ENCODE measurements at places on chromosomes 2 and 18.

DNA sequence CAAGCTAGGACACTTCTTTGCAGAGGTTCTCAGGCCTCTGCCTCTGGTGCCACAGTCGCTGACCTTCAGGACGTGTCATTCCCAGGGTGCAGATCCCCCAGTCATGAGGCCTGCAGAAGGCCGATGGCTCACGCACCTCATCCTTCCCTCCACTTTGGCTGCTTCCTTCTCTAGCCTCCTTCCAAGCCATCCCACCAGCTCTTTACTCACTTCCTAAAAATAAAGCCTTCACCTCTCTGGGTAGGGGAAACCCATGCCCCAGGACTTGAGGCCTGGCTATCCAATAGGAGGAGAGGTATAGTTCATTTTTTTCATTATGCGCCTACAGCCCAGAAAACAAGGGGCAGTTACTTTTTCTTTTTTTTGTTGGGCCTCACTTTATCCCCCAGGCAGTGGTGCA is 91.4 kb downstream of the B3GNT2 start:
- DNase-seq, result no peak

DNA sequence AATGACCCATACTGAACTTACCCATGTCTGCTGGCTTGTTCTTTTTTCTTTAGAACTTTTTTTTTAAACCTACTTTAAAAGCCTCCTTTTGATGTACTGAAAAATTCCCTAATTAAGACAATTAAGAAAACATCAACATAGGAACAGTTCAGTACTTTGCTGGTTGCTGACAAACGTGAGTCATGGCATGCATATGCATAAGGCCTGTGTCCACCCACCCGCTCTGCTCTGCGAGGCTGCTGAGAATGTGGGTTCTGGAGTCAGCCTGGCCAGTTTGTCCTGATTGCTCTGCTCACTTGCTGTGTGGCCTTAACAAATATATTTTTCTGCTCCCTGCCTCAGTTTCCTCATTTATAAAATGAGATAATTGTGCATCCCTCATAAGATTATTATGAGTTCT is 27.3 kb downstream of the LAMA3 start:
- DNase-seq, result no peak

GRCh38 chr2:168138901-168139300 is 108.5 kb downstream of the STK39 start:
- no peak for DNase-seq

GRCh38 chr18:45166836-45167551 is 448.3 kb upstream of the SLC14A2 start:
- no peak for DNase-seq

DNA sequence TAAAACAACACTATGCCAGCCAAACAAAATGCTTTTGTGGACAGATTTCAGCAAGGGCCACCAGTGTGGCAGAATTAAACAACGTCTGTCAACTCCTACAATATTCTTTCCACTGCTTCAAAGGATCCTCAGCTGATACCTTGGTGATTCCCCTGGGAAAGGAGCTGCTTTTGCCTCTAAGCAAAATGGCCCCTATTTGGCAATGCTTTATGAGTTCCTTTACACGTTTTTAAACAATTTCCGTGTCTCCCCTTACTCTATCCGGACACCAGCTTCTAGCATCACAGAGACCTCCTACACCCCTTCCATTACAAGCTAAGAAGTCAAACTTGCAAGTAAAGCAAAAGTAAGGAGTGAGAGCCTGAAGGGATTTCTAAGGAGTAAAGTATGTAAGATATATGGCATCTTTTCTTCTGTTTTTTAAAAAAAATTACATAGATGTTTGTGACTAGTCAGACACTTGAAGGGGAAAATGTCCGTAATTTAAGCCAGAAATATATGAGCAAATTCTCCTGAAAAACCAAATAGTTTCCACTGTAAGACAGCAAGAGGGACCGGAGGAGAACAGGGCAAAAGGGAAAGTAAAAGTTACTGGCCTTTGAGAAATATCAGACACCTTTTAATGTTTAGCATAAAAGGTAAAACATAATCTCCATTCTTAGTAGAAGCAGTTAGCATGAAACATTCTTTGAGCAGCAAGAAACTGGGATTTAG is 1.9 kb downstream of the SOS1 start:
- DNase-seq, result no peak

GRCh38 chr2:26846334-26847306 is 1.3 kb upstream of the DPYSL5 start:
- DNase-seq, result peak; percentile 86

DNA sequence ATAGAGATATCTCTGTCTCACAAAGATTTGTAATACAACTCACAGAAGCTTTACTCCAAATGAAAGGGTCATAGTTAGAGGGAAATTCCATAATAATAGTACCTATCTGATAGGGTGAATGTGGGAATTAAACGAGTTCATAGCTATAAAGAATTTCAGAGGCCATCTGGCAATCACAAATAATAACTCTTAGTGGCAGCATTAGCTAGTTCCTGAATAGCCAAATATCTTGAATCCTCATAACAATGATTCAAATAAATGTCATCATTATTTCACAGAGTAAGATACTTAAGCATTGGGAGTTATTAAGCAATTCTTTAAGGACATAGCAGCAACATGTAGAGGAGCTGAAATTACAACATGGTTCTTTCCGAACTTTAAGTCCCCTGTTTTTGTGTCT is 1265.0 kb upstream of the PIK3C3 start:
- no peak for DNase-seq

DNA sequence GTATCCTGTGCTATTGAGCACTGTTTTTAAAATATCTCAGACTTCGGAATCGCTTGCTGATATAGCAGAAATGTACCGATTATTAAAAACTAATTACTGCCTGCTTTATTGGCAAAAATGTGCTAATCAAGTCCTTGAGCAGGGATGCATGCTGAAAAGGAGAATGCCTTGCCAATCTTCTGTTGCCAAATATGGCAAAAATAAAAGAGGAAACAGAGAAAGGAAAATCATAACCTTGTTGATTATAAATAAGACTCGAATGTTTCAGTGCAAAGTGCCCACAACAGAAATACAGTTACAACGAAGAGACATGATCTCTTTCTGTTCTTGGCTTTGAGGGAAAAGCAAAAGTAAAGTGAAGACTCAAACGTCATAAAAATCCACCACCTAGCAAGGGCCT is 248.5 kb downstream of the TMEM182 start:
- no peak for DNase-seq

DNA sequence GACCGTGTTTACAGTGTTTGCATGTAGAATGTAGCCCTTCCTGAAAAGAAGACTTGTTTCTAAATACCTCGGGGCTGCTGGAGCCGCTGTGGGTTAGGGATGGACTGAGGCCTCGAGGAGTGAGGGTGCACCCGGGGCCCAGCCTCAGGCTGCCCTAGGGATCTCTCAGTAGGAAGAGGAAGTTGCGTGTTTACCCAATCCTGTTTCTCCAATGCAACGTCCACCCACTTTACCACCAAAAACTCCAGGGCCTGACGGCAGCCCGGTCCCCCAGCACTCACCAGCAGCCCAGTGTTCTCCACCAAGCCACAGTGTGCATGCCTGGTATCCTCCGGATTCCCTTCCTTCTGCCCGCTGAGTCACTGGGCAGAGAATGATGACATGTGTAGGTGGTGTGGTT is 255.8 kb downstream of the GLI2 start:
- no peak for DNase-seq

- no peak for DNase-seq
Observed at GRCh38 chr2:182248362-182248761, 178.5 kb downstream of the PDE1A start.

DNA sequence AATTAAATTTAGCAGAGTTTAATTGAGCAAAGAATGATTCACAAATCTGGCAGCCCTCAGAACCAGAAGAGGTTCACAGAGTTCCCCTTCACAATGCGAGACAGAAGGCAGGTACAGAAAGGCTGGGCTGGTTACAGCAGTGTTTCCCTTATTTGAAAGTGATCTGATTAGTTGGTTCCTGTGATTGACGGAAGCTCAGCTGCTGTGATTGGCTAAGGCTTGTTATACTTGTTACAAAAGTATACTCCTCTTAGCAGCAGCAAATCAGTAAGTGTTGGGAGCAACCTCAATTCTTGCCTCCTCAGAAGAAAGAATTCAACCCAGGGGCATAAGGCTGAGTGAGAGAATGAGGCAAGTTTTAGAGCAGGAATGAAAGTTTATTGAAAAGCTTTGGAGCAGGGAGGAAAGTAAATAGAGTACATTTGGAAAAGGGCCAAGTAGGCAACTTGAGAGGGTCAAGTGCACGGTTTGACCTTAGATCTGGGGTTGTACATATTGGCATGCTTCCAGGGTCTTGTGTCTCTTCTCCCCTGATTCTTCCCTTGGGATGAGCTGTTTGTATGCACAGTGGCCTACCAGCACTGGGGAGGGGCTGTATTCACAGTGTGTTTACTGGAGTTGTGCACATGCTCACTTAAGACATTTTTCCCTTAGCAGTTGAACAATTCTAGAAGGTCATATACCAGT is 431.8 kb upstream of the RAB12 start:
- no peak for DNase-seq

GRCh38 chr18:36477776-36478175 is 180.3 kb downstream of the FHOD3 start:
- DNase-seq, result no peak

DNA sequence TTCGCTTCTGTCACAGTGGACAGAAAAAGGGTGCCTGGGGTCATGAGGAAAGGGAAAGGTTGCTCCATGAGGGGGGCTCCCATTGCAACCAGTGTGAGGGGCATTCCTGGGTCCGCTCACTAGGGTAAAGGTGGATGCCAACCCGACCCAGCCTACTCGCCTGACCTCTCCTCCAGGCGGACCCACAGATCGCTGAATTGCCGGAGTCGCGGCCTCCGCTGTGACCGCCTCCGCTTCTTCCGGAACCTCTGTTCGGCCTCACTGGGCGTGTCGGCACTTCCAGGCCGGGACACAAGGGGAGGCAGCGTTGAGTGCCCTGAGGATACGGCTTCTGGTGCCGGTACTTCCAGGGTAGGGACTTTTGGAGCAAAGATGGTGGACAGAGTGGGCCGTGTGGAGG is 57.1 kb downstream of the TRABD2A start:
- DNase-seq, result no peak

- DNase-seq, result peak; percentile 28
Observed at GRCh38 chr2:219728991-219729487, 101.6 kb downstream of the SLC4A3 start.

- DNase-seq, result no peak
Observed at GRCh38 chr18:30245766-30246455, 796.6 kb downstream of the DSC3 start.

DNA sequence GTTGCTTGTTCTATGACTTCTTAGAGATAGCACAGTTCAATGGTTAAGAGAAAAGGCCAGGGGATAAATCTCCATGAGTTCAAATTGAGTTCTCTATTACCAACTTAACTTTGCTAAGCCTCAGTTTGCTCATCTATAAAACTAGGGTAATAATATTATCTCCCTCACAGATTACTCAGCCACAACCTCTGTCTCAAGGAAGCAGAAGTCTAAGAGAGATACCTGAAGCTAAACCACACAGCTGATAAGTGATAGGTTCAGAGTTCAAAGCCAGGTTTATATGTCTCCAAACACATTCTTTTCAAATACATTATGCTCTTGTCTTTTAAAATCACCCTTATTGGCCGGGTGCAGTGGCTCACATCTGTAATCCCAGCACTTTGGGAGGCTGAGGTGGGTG is 287.7 kb downstream of the NBAS start:
- peak; percentile 56 for DNase-seq

- DNase-seq, result no peak
Observed at GRCh38 chr18:12470382-12471075, 62.8 kb downstream of the PRELID3A start.

GRCh38 chr2:88355486-88355885 is 97.0 kb downstream of the FOXI3 start:
- no peak for DNase-seq

DNA sequence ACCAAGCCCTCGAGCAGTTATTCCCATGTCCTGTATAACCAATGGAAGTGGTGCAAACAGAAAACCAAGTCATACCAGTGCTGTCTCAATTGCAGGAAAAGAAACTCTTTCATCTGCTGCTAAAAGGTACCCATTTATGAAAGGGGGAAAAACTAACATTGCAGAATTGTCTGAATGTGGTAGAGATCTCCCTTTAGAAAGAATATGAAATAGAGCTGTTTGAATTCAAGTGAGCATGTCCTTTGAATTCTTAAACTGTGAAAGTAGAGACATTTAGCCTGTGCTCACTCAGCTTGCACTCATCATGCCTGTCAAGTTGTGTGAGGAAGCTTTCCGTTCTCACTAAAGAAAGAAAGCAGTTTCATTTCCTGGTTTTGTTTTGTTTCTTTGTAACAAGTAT is 87.4 kb downstream of the EML4 start:
- no peak for DNase-seq

GRCh38 chr2:105691947-105692390 is 52.7 kb upstream of the NCK2 start:
- DNase-seq, result no peak

DNA sequence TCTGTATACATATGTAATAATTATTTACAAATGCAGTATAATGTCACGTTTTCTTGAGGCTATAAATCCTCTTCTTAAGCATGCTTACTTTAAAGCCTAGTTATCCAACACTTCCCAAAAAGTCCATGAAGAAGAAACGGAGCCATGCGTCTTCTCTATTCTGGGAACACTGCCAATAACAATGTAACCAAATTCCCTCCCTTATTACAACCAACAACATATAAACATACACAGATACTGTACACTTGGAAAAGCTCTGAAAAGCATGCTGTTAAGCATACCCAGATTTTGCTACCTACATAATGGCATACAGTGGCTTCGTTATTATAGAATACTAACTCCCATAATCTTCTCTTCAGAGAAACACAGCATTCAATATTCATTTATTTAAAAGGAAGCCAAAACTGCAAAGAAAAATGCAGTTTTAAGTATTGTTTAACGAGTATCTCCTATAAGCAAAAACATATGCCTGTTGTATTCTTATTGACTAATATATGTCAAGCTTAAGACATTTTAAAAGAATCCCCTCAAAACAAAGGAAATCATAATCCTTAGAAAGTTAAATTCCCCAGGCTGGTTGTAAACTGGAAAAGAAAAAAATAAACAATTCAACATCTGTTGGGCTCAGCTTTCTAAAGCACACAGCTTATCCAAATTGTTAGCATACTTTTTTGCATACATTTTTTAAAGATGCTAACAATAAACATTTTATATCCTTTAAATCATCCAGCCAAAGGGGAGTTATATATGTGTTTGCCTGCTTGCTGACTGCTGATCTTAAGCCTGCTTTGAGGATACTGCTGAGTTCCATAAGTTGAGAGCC is 83.4 kb downstream of the SLC25A12 start:
- DNase-seq, result no peak

GRCh38 chr18:59928201-59928600 is 28.4 kb downstream of the PMAIP1 start:
- no peak for DNase-seq

All from common myeloid progenitor, CD34-positive (primary cell).